ENCODE measurements at places on chromosomes 3 and 15. TPM values are rescaled to one million over a fixed set of nuclear protein-coding genes. Genes with fewer than 3 reads are reported as not detected.

CHRD gene
- 1.1 TPM for total RNA-seq

STRC gene
- 1.1 TPM for total RNA-seq

LRRK1 gene
- 43.7 TPM for total RNA-seq

LMAN1L gene
- total RNA-seq: 0.55 TPM

GAP43 gene
- 0.96 TPM for total RNA-seq

MAP6D1 gene
- total RNA-seq: 1.2 TPM

PCLAF gene
- total RNA-seq: 4.4 TPM

LCTL gene
- total RNA-seq: not detected

MELTF gene
- total RNA-seq: 8.4 TPM

MED12L gene
- total RNA-seq: 2.4 TPM

ZDHHC19 gene
- total RNA-seq: not detected

ARNT2 gene
- 11.1 TPM for total RNA-seq

CFAP92 gene
- total RNA-seq: 1.1 TPM

IL17RE gene
- total RNA-seq: 116 TPM

TERC gene
- 7.6 TPM for total RNA-seq

DNA sequence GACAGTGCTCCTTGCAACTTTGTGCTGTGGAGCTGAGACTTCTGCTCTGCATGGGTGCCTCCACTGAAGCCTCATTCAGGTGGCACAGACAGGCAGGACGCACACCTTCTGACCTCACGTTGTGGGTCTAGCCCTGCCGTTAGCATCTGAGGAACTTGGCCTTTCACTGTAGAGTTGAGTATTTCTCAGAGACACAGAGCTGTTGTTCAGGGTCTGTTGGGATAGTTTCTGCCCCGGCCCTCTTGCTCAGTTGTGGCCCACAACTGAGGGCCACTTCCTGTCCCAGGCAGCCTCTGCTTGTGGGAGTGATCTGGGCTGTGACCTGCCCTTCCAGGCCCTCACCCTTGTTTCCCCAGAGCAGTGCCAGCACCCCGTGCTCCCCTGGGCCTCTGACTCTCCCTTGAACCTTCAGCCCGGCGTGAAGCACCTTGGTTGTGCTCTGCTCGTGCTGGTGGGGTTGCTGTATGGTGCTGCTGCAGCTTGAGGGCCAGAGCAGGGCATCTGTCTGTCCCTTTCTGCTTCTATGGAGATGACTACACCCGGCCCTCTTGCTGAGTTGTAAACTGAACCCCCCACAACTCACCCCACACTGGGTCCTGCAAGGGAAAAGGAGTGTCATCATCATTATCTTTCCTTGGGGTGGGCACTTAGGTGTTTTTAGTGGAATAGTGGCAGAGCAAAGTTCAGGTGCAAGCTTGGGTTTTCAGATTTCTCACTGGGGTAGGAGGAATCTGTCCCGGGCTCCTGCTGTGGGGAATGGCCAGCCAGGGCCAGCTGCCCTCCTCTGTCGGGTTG lies 11.7 kb downstream of the BAHD1 start:
- no peak for DNase-seq

GRCh38 chr3:137642831-137643230 lies 121.3 kb upstream of the SOX14 start:
- no peak for DNase-seq

GRCh38 chr15:63292771-63293170 lies 15.4 kb downstream of the APH1B start:
- DNase-seq: no peak

GRCh38 chr15:22963641-22964040 lies 16.5 kb downstream of the CYFIP1 start:
- DNase-seq: no peak

- no peak for DNase-seq
Measured at GRCh38 chr15:32877252-32878019, 159.6 kb downstream of the GREM1 start.

DNA sequence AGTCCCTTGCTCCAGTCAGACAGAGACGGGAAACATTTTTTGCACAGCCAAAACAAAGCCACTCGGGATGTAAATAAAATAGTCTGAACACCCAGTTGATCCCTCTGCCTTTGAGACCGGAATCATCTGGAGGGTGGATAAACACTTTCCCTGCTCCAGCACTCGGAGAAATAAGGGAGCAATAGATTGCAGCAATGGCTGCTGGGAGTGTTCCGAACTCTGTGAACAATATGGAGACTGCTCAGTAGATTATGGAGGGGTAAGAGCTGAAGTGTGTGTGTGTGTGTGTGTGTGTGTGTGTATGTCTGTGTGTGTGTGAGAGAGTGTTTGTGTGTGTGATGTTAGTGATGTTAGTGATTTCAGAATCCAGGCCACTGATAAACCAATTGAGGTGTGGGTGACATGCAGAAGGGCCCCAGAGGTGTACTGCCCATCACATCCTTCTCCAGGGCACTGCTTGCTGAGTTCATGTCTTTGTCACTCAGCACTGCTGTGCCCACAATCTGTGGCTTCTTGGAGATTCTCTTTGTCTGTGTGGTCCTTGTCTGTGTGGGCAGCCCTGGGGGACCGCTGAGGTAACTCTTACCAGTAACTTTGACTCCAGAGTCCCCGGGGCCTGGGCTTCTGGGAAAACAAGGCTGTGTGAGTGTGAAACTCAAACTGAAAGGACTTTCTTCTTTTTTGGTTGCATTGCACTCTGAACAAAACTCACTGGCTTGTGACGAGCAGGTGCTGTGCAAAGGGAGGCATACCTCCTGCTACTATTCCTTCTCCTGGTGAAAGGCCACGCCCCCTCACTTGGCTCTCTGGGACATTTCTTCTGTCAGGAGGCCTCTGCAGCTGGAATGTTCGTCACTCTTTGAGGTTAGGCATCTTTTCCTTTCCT lies 23.0 kb downstream of the CRYGS start:
- no peak for DNase-seq

DNA sequence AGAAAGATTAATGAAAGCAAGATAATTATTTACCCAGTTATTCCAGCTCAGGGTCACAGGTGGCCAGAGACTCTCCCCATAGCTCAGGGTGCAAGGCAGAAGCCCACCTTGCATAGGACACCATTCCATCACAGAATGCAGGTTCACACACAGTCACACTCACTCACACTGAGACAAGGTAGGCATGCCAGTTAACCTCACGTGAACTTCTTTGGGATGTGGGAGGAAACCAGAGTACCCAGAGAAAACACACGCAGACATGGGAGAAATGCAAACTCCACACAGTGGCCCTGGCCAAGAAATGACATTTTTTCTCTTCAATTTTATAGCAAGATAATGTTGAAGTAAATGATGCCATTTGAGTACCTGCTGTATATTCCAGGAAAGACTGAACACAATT lies 106.7 kb downstream of the ZNF385D start:
- no peak for DNase-seq

DNA sequence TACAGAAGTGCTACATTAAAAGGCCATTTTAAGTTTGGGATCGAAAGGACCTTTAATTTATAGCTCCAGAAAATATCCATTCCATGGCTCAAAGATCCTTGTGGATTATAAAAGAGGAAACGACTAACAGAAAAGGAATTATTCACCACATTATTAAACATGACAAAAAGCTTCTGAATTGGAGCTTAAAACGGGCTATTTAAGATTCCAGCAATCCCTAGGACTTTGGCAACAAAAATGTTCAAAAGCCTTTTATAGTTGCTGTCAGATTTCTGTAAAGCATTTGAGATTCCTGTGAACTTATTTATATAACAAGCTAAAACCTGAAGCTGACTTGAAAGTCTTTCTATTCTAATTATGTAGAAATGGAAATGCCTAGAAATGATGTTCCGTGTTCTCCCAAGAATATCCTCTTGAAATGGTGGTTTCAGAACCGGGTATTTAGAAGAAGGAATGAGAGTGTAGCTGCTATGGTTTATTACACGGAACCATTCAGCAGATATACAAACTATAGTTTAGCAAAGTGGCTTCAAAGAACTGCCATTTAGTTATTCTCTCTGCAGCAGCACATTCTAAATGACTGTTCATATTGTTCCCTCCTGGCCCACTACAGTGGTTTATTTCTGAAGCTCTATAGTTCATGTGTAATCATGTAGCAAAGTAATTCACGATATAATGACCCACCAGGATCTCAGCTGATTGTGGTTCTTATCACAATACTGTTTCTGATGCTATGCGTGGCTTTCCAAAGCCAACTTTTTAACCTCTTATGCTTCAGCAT lies 961.7 kb downstream of the FHIT start:
- DNase-seq: no peak

DNA sequence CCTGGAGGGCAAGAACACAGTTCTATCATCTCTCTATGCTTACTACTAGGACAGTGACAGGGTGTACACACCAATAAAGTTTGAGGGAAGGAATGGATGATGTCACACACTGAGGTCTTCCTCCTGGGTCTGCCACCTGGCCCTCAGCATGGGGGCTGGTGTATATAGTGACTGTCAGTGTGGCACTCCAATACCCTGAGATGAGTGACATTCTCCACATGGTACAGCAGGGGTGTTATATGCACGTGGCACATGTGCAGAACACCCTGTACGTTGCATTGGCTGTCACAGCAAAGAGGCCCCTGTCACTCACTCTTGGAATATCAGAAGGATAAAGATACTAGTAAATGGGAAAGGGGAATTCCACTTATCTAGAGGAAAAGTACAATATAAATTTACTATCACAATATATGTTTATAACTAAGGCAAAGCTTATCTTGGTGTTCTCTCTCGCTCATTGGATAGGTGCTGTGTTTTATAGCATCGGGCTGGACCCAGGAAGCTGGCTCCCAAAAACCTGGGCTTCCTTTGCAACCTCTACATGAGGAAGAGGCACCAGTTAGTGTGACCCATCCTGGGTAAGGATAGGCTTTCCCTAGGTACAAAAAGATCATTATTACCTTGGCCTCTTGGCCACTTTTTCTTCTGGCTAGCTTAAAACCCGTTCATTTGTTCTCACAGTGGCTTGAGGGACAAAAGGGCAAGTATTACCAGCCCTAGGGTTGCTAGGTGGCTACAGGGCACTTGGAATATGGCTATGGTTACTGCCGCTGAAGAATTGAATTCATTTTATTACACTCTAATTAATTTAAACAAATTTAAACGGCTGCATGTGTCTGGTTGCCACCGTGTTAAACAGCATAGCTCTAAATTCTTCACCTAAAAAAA lies 54.8 kb upstream of the HES1 start:
- DNase-seq: no peak

GRCh38 chr15:101620671-101621070 lies 31.5 kb downstream of the TM2D3 start:
- DNase-seq: no peak

- no peak for DNase-seq
Measured at GRCh38 chr3:186825294-186825821, 17.2 kb upstream of the ADIPOQ start.

- no peak for DNase-seq
Measured at GRCh38 chr15:84402856-84403608, 167.5 kb downstream of the GOLGA6L4 start.

DNA sequence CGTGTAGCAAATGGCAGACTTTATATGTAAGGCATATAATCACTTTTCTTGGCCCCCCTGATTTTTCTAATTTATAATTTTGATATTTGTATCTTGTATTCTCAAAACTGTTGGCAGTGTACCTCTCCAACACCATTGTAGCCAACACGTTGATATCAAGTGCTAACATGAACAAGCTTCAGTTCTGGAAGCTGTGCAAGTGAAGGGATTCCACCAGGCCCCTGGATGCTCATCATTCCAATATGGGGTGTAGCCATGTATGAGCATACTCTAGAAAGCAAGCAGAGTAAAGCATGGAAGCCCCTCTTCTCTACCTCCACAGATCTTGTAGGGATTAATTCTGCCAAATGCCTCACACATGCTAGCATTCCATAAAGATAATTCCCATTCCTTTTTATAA lies 211.3 kb downstream of the MYRIP start:
- no peak for DNase-seq

- DNase-seq: peak; percentile 72
Measured at GRCh38 chr3:4983739-4984510, 4.7 kb downstream of the BHLHE40 start.

GRCh38 chr3:16254916-16255315 lies 9.8 kb downstream of the DPH3 start:
- DNase-seq: no peak

DNA sequence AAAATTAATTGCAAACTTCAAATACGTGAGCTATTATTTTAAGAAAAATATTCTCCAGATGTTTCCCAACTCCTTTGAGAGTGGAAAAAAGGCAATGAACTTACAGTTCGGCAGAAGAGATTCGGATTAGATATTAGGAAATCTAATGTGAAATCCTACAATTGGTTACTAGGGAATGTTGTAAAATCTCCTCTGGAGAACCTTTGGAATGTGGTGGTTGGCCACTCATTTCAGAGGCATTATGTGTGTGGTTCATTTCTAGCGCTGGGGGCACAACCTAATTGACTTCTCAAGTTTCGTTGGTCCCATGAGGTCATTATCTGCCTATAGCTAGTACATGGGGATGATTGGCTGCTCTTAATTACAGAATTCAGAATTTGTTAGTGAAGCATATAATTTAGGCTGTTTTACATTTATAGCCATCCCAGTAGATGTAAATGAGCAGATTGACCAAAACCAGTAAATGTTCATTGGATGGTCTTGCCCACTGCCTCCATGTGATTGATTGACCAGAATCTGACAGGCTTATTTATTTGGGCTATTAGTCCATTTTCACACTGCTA lies 34.6 kb upstream of the CMSS1 start:
- no peak for DNase-seq

GRCh38 chr3:168040607-168041208 lies 55.0 kb downstream of the GOLIM4 start:
- no peak for DNase-seq

- no peak for DNase-seq
Measured at GRCh38 chr3:63809607-63810006, 9.5 kb upstream of the C3orf49 start.

DNA sequence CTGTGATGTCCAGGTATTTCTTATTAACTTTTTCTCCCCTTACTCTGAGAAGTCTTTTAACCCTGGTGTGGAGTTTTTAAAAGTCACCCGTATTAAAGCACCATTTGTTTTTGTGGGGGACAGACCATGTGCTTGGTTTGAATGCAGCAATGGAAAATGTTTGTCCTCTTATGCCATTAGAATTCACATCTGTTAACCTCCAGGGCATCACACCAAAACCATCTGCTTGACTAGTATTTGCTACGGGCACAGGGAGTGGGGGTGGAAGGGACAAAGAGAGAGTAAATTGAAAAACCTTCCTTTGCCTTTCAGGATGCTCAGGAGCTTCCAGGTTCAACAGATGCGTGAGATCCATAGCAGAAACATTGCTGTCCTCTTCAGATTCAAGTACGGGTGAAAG lies 61.4 kb upstream of the GOLGA8B start:
- no peak for DNase-seq
